ENCODE measurements at places on chromosomes 3 and 15.

DNA sequence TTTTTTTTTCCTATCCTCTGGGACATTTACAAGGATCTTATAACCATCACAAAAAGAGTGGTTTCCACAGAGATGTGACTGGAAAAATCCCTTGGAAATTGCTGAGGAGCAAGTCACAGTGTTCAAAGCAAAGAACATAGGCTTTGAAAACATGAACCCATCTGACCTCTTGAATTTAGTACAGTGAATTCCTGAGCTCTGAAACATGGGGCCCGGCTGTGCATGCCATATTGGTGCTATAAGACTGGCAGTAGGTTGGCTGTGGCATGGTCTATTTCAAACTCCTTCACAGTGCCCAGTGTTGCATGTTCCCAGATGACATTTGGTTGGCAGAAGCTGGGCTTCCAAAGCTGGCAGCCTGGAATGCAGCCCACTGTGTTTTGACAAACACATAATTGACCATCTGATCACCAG is 202.2 kb downstream of the TIGIT start:
- DNase-seq: no peak

DNA sequence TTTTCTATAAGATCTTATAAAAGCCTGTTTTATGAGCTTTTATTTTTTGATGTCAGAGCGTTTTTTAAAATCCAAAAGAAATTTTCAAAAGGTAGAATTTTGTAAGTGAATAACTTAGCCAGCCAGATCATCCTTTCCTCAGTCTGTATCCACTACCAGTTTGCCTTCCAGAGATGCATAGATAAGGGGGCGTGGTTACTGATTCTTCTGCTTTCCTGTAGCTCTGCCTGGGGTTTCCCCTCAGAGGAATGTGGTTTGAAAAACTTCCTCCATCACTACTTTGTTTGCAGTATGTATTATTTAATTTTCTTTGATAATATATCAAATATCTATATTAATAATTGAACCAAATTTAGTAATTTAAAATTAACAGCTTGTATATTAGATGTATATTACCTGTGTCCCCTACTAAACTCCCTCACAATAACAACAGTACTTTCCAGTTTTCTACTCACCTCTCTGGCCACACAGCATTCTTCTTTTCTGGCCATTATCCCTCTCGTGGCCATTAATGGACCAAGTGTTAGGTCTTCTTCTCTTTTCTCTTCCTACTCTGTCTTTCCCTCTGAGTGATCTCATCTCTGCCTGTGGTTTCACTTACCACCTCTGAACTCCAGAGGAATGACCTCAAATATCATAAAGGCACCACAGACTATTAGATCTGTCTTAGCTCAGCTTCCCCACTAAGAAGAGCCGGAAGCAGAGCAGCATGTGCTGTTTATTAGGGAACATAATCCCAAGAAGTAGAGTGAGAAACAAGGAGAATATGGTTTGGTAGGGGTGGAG is 239.7 kb downstream of the UBE2E2 start:
- no peak for DNase-seq

GRCh38 chr3:25910997-25911396 is 121.1 kb downstream of the OXSM start:
- DNase-seq: no peak

DNA sequence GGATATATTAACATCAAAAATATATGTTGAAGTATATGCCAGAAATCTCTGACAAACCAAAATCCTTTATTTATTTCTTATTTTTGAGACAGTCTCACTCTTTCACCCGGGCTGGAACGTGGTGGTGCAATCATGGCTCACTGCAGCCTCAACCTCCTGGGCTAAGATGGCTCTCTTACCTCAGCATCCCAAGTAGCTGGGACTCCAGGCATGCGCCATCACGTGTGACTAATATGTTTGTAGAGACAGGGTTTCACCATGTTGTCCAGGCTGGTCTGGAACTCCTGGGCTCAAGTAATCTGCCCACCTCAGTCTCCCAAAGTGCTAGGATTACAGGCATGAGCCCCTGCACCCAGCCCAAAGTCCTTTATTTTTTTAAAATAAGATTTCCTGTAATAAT is 11.9 kb downstream of the FAIM start:
- DNase-seq: no peak

DNA sequence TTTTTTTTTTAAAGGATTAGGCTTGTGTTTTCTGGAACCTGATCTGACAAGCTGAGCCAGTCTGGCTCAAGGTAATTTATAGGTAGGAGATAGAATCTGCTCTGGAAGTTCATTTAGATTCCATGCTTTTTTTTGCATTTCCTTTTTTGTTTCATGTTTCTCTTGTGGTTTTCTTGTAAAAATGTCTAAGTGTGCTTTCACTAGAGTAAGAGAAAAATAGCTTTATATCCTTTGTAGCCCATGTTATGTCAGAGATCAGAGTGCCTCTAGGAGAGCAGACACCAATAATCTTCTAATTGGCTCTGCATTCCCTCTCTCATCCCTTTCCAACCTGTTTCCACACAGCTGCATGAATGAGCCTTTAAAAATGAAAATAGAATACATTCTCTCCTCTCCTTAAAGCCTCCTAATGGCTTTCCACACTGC is 389.8 kb upstream of the KCNMB2 start:
- DNase-seq: no peak
